ENCODE measurements at places on chromosomes 11 and 22.
A peak's percentile ranks its signal among the peaks of the same experiment; 100 is the strongest.

DNA sequence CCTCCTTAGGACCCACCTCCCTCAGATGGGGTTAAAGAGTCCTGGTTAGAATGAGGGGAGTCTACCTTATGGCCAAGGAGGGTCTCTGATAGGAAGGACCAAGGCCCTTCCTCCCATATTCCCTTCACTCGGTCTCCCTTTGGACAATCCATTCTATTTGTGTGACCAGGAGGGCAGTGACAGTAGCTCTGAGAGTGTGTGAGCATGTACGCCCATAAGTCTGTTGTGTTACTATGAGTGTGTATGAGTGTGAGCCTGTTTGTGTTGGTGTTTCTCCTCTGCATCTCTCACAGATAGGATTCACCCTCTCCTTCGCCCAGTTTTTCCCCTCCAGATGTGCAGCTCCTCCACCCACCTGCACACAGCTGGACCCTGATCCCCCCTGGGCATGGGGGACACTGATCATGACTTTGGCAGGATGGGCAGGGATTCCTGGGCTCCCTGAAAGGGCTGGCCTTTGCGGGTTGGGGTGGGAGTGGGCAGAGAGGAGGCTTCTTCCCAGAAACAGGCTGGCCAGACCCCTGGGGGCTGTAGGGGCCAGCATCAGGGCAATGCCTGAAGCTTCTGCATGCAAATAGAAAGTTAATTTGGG, 14.5 kb downstream of the PHLDB1 start:
- DNase-seq, result no peak

GRCh38 chr22:36362932-36363331, 24.8 kb downstream of the MYH9 start:
- DNase-seq, result no peak

GRCh38 chr22:28369854-28370253, 309.8 kb downstream of the TTC28 start:
- no peak for DNase-seq

- no peak for DNase-seq
These were observed 90.3 kb upstream of the BARX2 start for GRCh38 chr11:129285402-129285786.

GRCh38 chr11:116638463-116638862, 134.3 kb downstream of the BUD13 start:
- DNase-seq, result no peak

- DNase-seq, result peak; percentile 80
These were observed at the start of gene ME3 for GRCh38 chr11:86672007-86672621. Gene ME3, minus strand, starts transcription at chr11:86672616.

DNA sequence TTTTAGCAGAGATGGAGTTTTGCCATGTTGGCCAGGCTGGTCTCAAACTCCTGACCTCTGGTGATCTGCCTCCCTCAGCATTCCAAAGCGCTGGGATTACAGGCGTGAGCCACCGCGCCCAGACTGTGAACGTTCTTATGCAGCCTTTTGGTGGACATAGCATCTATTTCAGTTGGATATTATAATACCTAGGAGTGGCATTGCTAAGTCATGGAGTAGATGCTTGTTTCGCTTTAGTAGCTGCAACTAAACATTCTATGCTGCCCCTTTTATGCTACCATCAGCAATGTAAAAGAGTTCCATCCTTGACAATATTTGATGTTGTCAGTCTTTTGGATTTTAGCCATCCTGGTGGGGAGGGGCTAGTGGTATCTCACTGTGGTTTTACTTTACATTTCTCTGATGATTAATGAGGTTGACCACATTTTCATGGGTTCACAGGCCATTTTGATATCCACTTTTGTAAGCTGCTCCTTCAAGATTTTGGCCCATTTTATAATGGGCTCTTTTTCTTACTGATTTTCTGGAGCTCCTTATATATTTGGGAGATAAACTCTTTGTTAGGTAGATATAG, 16.5 kb upstream of the APOBEC3A start:
- DNase-seq, result no peak

DNA sequence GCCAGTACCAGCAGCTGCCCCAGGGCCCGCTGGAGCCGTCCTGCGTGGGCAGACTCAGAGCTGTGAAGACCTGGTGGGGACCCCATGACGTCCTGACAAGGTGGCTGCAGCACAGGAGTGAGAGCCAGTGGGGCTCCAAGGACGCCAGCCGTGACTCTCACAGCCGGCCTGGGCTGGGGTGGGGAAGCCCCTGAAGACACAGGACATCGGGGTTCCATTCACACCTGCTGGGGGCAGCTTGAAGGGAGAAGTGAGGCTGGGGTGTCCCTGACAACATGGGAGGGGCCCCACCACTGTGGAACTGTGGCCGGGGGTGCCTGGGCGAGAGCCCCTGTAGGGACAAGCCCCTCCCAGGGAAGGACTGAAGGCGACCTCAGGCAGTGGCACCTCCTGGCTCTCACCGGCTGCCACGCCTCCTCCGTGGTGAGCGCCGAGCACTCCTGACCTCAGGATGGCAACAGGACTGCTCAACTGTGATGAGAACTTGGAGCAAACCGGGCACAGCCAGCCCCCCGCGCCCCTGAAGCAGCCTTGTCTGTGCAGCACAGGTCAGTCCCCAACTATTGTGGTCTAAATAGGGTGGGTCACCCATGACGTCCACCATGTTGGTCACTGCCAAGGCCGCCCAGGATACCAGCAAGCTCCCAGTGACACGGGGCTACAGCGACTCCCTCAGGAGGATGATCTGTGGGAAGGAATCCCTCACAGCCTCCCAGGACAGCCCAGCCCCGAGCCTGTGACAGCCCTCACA, 22.7 kb upstream of the IL17REL start:
- DNase-seq, result no peak

GRCh38 chr11:73875380-73875779, 1.3 kb downstream of the COA4 start:
- peak; percentile 56 for DNase-seq
